ENCODE measurements at places on chromosomes 4 and X.
A peak's percentile ranks its signal among the peaks of the same experiment; 100 is the strongest.

DNA sequence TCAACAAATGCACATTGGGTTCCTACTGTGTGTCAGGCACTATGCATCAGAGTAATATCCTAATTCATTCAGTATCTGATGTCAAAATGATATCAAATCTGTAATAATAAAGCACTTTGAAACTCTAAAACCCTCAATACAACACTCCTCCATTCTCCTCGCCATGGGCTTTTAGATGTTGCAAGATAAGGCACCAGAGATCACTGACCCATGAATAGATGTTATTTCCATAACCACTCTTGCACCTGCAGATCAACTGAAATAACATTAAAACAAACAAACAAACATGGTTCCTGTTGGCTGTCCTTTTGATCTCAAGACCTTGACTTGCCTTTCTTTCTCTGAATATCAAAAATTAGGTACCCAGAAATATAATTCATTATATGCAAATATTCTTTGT is 100.2 kb downstream of the MAB21L2 start:
- DNase-seq = no peak

GRCh38 chrX:46758163-46758955 is 559 bp downstream of the SLC9A7 start:
- no peak for DNase-seq

GRCh38 chrX:153592091-153592833 is 6.7 kb downstream of the CCNQ start:
- DNase-seq = no peak

DNA sequence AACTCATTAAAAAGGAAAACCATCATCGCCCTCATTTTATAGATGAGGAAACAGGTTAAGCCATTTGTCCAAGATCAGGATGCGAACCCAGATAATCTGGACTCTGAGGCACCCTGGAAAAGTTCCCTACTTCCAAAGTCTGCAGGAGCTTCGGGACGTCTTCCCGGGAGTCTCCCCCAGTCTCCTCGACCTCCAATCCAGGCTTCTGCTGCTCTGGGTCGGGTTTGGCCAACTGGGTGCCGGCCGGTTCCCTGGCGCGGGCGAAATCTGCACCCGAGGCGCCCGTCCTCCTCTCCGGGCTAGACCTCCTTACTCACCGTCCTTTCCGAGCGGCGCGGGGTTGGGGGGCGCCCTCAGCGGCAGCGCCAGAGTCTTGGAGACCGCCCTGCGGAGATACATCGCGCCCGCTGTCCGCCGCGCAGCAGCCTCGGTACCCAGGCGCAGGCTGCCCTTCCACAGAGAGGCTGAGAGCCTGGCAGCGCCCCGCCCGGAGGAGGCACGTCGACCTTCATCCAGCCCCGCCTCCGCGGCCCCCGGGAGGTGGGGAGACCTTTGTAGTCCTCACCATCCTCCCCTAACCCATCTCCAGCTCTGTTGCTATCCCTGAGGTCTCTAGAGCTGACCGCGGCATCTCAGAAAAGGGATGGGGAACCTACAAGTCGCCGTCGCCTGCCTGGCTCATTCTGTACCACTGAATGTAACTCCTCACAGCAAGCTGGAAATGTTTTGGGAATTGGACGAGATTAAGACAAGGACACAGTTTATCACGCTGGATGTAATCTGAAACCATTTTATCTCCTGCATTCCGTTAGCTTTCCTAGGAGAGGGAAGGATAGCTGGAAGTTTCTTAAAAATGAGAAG is at the start of gene MGARP:
Gene MGARP, minus strand, starts transcription at position 466 of the 861 bp plus-strand sequence. Its CDS starts 67 bp downstream, at position 399.
- DNase-seq = peak; percentile 71

- DNase-seq = no peak
Measured at GRCh38 chr4:83267121-83267829, 17.3 kb downstream of the COQ2 start.

GRCh38 chrX:30992381-30992904 is 79.4 kb downstream of the FTHL17 start:
- DNase-seq = no peak

- no peak for DNase-seq
Measured at GRCh38 chr4:41718907-41719306, 29.6 kb downstream of the PHOX2B start.

DNA sequence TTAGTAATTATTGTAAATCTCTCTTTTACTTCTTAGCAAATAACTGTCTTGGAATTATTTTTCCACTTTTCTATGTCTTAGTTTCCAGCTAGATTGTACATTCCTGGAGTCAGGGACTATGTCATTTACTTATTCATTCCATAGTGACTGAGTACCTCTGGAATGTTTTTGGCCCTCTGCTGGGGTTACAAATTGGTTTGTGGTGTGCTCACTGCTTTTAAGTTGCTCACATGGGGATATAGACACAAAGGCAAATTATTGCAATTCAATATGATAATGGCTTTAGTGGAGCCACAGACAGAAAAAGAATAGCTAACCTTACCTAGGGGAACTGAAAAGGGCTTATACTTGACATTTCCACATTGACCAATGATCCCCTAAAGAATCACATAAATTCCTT is 63.7 kb upstream of the PDGFRA start:
- DNase-seq = no peak

GRCh38 chr4:162475246-162475645 is 311.4 kb upstream of the FSTL5 start:
- no peak for DNase-seq

- no peak for DNase-seq
Measured at GRCh38 chr4:76991161-76991660, 41.7 kb downstream of the SEPTIN11 start.

- DNase-seq = peak; percentile 30
Measured at GRCh38 chrX:39705290-39705689, 392.5 kb downstream of the BCOR start.

DNA sequence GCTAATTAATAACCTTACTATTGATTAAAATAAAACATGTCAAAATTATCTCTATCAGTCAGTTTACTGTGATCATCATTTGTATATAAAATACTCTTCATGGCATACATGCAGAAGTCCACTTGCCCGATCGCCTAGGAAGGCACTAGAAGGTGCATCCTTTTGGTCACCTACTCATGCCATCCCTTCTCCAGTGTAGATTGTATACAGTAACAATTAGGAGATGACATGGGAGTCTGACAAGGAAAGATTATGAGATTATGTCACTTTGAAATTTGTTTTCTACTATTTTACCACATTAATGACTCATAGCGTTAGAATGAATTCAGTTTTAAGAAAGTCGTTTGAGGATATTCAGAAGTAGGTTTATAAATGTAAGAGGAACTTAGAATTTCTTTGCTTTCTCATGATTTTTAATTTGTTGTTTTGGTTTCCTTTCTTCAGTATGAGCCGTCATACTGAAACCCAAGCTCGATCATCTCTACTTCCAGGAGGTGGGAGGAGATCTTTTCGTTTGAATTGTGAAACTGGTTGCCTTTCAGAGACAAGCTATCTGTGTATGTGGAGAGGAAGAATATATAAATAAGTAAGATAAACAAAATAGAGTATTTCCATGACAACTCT is 51.1 kb upstream of the UNC5C start:
- no peak for DNase-seq

DNA sequence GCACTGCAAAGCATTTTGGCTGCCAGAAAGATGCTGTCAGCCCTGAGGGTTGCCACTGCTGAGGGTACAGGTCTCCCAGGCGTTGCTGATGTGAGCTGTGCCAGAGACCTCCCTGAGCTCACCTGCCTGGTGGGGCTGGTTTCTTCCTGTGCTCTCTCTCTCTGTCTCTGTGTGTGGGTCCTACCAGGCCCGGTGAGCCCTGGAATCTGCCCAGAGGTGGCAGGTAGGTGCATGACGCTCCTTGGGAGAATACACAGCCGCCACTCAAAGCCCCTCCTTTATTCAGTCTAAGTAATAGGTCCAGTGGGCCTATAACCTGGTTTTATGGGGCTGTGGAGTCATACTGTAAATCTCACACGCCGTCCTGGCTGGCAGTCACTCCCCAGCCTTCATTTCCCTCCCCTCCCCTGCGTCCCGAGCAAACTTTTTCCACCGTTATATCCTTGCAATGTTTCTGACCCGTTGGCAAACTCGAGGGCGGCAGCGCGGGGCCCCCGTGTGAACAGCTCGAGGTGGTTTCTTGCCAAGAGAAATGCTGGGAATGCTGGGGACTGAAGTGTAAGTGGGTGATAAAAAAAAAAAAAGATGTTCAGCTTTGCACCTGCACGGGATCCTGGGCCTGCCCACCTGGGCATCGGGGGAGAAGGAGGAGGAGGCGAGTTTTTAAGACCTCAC is 245.9 kb downstream of the CRLF2 start:
- DNase-seq = no peak

All from cerebellum (tissue), 4 donors.